NCI-H1105 treated with DMSO at 0.1 percent for 48 hours (cell line): ENCODE measurements at places on chromosomes 13 and 19.

DNA sequence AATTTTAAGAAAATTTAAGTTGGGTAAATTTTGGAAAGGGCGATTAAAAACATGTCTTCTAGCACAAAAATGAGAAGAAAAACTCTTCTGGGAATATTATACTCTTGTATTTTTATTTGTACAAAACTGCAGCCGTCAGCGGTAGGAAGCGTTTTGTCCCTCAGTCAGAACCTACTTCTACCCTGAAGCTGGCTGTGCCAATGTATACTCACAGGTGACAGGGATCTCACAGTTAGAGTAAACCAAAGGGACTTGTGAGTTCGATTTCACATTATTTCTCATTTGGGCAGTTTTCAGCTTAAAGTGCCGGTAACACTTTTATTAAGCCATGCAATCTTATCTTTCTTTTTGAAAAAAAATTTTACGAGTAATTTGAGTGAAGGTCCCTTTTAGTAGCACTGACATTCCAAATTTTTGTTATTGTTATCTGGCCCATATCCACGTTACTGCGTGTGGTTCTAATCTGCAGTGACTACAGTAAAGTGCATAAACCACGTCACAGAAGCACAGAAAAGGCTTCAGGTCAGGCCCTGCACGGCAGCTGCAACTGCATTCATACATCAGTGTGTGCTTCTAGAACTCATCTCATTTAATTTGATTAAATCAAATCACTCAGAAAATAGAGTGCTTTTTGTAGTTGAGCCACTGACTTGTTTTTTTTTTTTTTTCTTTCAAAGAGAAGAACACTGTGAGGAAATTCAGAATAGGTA, 387.3 kb downstream of the LIG4 start:
- DNase-seq, result no peak

DNA sequence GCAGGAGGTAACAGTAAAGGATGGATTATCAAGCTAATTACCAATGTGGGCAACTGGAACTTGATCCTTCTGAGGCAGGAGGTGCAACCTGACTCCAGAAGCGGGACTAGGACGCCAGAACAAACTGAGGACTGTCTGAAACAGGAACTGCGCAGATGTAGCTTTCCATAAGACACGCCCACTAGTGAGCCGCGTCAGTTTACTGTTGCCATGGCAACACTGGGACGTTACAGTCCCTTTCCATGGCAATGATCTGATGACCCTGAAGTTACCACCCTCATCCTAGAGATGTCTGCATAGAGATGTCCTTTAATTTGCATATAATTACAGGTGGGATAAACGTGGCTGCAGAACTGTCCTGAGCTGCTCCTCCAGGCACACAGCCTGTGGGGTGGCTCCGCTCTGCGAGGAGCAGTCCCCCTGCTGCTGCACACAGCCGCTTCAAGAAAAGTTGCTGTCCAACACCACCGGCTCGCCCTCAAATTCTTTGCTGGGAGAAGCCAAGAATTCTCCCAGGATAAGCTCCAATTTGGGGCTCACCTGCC, 816.6 kb downstream of the UQCRFS1 start:
- no peak for DNase-seq

GRCh38 chr13:88217883-88218282, 546.7 kb downstream of the SLITRK5 start:
- DNase-seq, result no peak

DNA sequence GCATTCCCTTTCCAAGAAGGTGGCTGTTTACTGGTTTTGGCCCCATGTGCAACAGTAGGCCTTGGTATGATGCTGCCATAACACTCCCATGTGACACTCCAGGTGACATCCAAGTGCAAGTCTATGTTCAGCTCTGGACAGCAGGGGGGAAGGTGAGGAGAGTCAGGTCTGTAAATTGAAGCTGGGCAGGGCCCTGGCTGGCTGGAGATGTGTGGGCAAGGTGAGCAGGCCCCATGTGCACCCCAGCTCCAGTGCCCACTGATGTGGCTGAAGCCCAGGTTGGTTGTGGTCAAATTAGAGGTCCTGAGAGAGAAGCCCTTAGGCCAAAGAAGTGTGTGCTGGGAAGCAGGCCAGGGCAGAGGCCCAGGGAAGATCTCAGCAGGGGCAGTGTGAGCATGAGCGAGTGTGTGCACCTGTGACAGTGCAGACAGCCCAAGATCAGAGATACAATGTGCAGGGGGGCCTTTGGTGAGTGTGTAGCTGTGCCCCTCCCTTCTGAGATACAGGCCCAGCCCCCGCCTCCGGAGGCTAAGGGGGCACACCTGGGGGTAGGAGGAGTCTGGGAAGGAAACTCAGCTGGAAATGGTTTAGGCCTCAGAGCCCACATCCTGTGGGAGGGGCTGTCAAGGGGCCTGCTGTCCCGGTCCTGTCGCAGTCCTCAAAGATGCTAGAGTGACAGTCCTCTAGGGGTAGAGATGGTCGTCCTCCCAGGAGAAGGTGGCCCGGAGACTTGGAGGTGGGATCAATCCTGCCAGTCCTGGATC, 18.6 kb downstream of the DEDD2 start:
- DNase-seq, result no peak

DNA sequence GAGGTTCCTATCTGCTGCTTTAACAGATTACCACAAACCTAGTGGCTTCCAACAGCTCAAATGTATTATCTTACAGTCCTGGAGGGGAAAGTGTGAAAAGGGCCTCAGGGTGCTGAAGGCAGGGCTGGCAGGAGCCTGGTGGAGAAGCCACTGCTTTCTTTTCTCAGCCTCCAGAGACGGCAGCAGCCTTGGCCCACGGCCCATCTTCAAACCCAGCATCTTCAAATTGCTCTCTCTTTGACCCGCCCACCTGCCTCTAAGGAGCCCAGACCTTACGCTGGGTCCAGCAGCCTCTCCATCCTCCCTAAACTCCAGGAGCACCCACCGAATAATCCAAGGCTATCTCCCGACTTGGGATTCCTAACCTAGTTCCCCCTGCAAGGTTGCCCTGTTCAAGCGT, 35.6 kb downstream of the C13orf46 start:
- DNase-seq, result no peak

GRCh38 chr19:30135797-30136196, 193.8 kb downstream of the URI1 start:
- no peak for DNase-seq

- no peak for DNase-seq
These were observed 13.2 kb downstream of the SPART start for GRCh38 chr13:36332986-36333385.

GRCh38 chr13:109998684-109999533, 212.5 kb upstream of the IRS2 start:
- DNase-seq, result no peak

DNA sequence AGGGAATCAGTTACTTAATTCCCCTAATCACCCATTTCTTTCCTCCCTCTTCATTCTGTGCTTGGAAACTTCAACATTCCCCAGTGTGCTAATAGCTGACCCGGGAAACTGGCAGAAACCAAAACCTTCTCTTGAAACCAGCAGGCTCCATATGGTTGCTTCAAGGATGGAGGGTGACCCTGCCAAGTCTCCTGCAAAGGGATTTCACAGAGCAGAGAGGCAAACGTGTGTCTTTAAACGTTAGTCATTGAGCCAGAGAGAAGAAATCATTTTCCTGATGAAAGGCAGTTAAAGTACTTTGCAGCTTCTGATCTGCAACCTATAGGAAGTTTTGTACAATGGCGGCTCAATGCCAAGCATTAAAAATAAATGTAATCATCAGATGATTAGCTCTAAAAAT, 220.9 kb downstream of the POU4F1 start:
- DNase-seq, result no peak

DNA sequence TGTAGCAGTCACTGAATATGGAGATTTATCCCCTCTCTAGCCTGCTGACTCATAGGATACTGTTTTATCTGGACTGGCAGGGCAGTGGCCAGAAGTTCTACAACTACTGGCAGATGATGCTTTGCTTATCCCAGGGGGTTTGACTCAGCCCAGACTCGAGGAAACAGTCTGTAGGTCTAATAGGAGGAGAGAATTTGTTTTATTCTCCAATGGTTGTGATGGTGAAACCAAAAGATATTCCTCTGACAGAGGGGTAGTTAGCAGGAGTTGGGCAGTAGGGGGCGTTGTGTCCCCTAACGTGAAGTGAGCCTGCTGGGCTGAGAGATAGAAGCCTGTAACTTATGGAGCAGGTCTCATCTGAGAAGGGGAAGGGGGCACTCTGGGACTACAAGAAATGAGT, 74.9 kb downstream of the WTIP start:
- no peak for DNase-seq

DNA sequence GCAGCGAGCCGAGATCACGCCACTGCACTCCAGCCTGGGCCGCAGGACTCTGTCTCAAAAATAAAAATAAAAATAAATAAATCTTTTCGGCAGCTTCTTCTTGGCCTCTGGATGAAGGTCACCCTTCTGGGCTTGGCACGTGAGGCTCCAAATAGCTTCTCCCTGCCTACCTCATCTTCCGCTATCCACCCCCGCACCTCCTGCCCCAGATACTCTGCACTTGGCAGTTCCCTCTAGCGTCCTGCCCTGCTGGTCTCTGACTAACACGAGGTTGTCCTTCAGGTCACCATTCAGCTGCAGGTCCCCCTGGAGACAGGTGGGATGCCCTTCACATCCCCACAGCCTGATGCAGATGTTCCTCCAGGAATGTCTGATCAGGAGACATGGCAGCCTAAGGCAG, 8.5 kb upstream of the CCL25 start:
- DNase-seq, result no peak

GRCh38 chr19:32580353-32580900, 563 bp upstream of the PDCD5 start:
- no peak for DNase-seq

DNA sequence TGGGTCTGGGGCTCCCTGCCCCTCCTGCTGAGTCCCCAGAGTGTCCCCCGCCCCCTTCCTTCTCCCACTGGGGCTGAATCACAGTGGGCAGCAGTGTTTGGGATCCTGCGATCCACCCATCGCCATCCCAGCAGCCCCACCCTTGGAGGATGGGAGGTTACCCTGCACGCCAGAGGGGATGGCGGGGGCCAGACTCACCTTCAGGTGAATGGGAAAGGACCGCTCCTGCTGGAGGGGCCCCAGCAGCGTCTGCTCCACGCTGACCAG, 569 bp downstream of the DLEU7 start:
- no peak for DNase-seq

GRCh38 chr13:112510002-112510780, 77.8 kb downstream of the TUBGCP3 start:
- peak; percentile 64 for DNase-seq

DNA sequence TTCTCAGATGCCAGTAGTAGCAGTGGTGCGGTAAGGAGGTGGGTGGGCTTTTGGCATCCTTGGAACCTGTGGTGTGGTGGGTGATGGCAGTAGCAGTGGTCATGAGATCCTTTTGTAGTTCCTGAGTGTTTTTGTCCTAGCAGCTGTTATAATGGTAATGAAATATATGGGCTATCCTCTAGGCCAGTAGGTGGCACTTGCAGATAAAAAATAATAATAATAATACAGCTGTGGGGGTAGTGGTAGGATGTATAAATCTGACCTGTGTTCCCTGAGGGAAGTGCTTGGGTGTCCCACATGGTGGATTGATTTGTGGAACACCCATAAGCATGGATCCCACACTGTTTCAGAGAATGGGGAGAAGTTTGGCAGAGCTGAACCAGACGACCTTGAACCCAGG, 334.0 kb downstream of the SLITRK5 start:
- DNase-seq, result no peak

DNA sequence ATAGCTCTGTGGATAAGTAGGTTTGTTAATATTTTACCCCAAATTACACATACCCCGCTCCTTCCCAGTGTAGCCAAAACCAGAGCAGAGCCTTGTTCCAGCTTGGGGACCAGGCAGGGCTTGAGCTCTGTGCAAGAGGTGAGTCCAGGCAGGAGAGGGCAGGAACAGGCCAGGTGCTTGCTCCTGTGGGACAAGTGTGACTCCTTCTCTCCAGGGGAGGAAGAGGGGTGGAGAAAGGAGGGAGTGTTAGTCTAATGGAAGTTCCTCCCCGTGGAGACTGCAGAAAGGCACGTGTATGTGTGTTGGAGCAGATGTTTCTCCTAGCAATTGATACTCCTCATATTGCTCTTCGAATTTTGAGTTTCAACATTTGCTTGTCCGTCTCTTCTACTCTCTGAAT, 201.0 kb downstream of the FGF9 start:
- DNase-seq, result no peak

GRCh38 chr13:38656699-38657098, 30.2 kb upstream of the FREM2 start:
- no peak for DNase-seq

DNA sequence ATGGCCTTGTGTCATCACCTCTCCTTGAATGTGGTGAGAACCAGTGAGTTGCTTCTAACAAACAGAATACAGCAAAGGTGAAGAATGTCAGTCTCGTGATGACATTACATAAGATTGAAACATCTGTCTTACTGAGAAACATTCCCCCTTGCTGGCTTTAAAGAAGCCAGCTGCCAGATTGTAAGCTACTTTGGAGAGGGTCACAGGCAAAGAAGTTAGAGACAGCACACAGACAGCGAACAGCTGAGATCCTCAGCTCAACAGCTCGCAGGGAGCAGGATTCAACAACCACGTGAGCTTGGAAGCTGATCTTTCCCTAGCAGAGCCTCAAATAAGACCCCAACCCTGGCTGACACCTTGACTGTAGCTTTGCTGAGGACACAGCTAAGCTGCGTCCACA, 367.9 kb downstream of the LIG4 start:
- no peak for DNase-seq

- DNase-seq, result no peak
These were observed 47.5 kb upstream of the LSM14A start for GRCh38 chr19:34124828-34125227.

GRCh38 chr13:27997904-27998522, 9.5 kb upstream of the URAD start:
- no peak for DNase-seq

GRCh38 chr13:40780822-40781401, 8.5 kb upstream of the SLC25A15 start:
- DNase-seq, result no peak
